ENCODE measurements at places on chromosomes 4 and X. TPM values are rescaled to one million over a fixed set of nuclear protein-coding genes. Genes with fewer than 3 reads are reported as not detected.

- no peak for DNase-seq
These were observed 38.4 kb upstream of the SCOC start for GRCh38 chr4:140335076-140335475.

GRCh38 chr4:103928370-103928769 is 208.6 kb upstream of the TACR3 start:
- no peak for DNase-seq

DNA sequence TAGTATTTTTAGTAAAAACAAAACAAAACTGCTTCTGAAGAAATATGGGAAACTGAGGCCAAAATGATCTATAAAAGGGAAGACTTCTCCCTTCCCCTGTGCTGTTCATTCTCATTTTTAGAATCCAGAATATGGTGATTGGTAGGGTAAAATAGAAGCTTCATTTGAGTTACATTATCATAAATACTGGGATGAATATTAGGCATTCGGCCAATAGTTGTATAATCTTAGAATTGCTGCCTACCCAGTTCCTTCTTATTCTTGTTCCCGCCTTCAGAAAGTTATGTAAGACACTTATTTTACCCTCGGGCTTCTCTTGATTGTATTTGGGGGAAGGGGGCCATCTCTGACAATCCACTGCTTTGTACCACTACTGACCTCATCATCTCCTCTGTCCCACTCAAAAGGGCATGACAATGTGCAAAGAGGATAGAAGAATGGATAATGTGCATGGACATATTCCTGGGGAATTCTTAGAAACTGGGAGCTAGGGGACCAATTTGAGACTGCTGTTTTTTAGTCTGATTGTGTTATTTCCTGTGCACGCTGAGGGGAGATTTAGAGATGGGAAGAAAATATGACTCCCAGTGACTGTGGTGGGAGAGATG is 588 bp downstream of the ART3 start:
- DNase-seq, result no peak

The RTL9 gene
- total RNA-seq, result not detected

The P2RY4 gene
- 0.21 TPM for total RNA-seq

The RIBC1 gene
- 0.44 TPM for total RNA-seq

The WNK3 gene
- 0.12 TPM for total RNA-seq
